ENCODE measurements at places on chromosomes 11 and 22. TPM values are rescaled to one million over a fixed set of nuclear protein-coding genes. Genes with fewer than 3 reads are reported as not detected.
A peak's percentile ranks its signal among the peaks of the same experiment; 100 is the strongest.

DNA sequence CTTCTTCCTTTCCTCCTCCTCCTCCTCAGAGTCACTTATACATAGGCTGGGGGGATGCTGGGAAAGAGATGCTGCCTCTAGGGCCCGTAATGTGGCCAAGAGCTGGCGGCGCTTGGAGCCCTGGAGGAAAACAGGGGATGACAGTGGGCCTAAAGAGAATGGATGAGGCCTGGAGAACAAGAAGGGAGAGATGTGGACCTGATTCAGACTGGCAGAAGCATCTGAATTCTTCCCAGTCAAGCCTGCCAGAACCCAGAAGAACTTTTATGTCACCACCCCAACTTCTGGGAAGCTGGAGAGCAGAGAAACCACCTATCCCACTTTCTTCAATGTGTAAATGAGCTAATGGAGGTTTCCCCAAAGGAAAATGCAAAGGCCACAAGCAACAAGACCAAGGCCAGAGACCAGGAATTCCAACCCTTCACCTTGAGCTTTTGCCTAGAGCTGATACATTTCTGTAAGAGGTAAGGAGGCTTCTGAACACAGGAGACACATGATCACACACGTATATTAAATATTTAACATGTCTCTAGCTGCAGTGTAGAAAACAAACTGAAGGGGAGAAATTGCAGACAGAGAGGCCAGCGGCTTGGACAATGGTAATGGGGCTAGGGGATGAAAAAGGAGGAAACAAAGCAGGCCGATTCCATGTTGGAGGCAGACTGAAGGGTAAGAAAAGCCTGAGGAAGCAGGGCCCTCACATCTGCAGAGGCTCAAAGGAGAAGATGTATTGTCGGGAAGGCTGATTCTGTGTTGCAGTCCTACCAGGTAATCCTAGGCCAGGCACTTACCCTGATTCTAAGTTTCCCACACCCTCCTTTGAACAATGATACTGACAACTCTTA is 1.1 kb downstream of the RRP8 start:
- no peak for DNase-seq

The APOBEC3B gene
- 2.2 TPM for total RNA-seq

DNA sequence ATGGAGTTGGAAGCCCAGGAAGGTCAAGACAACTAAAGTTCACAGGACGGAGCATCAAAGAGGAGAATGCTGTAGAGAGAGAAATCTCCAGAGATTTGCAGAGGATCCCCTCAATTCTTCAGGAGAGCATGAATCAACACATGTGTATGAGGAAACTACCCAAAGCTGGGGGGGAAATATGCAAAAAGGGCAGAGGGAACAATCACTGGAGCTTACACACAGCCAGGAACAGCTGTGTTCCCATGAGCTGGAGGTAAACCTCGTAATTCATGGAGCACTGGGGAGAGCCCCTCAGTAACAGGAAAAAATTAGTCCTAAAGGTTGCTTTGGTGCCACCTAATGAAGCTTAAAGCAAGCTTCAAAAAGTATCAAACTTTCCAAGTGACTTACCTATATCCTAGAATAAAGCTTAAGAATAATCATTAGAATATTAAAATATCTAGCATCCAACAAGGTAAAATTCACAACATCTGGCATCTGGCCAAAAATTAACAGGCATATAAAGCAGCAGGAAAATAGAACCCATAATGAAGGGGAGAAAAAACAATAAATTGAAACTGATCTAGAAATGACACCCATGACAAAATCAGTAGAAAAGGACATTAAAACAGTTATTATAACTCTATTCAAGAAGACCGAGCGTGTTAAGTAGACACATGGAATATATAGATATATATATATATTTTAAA is 134.2 kb downstream of the STK33 start:
- peak; percentile 5 for DNase-seq

GRCh38 chr11:104602643-104603042 is 295.6 kb downstream of the CASP12 start:
- no peak for DNase-seq

GRCh38 chr22:23192133-23192532 is 11.8 kb downstream of the BCR start:
- no peak for DNase-seq

The KDM4F gene
- not detected for total RNA-seq

DNA sequence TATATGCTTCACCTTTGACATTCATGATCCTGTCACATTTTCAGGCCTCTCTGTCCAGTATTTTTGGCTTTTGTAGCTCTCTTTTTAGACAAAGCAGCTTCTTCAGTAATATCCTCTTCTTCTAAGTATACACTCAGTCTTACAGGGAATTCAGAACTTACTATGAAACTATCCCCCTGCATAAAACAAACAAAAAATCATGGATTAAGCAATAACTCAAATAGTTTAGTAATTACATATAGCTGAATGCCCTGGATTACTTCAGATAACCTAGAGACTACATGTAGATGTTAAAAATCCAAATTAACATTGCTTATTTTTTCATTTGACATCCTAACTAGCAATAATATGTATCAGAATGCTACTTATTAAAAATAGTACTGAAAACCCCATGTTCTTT is 5.2 kb downstream of the TAF1D start:
- no peak for DNase-seq

DNA sequence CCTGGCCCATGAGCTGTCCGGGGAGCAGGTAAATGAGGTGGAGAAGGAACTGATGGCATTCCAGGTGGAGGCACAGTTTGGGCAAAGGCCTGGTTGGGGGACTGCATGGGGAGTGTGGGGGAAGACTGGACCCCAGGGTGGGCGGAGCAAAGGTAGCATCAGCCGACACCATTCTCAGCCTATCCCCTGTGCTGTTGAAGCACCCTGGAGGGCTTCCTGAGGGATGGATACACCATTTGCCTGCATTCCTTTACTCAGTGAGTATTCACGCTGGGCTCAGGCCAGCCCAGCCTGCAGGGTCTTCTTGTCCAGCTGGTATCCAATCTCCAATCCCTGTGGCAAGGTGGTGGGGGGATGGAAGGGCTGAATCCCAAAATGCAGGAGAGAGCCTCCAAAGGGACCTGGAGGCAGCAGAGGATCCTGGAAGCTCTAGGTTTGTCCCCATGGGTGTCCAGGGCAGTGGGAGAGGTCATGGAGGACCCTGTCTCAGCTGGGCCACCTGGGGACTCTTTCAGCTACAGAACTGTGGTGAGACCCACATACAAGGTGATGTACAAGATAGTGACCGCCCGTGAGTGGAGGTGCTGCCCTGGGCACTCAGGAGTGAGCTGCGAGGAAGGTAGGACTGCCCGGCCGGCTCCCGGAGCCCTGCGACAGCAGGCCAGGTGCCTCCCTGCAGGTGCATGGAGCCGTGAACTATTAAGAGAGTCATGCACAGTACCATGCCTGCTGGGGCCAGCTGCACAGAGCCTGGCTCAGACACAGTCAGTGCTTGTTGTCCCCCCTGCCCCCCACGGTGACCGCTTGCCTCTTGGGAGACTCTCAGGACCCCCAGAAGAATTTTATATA is 9.5 kb downstream of the EMID1 start:
- DNase-seq: no peak

- peak; percentile 94 for DNase-seq
These were observed 62.0 kb downstream of the PAK1 start for GRCh38 chr11:77411717-77412441.

The POTEH gene
- not detected for total RNA-seq

DNA sequence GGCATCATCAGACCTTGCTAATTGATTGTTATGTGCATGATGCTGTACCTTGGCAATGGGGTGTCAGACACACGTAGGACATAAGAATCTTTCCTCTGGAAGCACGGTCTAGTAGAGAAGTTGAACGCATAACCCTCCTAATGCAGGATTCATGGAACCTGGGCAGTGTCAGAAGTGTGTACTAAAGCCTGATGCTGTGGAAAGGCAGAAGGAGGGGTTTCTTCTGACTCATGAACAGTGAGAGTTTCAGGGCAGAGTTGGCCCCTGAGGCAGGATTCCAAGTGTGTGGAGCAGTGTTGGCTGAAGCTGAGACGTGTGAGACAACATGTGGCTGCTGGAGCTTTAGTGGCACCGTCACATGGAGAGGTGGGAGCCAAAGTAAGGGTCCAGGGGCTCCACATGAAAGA is 3.5 kb downstream of the PANX1 start:
- peak; percentile 60 for DNase-seq

The CCDC88B gene
- 6.4 TPM for total RNA-seq

The RAB38 gene
- total RNA-seq: 5.6 TPM

The GTSE1 gene
- total RNA-seq: 5.5 TPM

DNA sequence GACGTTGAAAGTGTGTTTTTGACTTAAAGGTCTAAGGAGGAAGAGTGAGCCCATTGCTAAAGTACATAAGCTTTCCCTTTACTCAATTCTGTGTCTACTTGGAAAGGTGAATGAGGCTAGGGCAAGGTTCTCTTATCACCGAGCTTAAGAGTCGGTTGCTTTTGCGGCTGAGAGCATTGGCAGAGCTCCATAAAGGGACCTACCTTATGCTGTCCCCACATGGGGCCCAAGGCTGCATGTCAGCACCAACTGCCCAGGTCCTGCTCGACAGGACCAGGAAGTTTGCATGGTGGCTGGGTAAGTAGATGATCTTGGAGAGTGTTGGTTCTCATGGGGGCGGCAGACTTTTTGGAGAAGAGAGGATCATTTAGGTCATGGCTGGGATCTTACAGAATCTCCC is 91.2 kb downstream of the ZBTB16 start:
- no peak for DNase-seq

The HBD gene
- total RNA-seq: not detected

- DNase-seq: no peak
These were observed 2245.0 kb upstream of the RAG2 start for GRCh38 chr11:38842991-38843390.

DNA sequence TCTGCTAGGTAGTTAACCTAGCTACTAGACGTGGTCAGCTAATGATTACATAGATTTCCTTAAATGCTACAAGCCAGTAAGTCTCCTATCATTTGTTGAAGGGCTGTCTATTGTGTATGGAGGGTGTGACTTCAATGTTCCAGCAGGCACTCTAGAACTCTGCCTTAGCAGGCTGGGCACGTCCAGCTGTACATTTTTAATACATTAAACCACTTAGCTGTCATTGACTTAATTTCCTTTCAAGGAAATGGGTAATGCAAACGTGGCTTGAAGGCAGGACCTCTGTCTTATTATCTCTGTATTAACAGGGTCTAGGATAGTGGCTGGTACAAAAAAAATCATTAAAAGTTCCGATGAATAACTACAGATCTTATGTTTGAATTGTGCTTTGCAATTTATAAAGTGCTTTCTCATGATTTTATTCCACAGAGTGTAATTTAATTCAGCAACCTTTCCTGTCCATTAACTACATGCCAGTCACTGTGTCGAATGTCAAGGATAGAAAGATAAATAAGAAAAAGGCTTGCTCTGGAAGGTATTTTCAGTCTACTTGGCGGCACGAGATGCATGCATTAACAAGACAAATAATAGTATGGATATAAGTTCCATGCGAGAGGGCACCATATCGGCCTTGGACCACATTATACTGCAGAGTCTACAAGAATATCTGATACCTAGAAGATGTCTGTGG is 60.3 kb downstream of the APOL3 start:
- DNase-seq: no peak

DNA sequence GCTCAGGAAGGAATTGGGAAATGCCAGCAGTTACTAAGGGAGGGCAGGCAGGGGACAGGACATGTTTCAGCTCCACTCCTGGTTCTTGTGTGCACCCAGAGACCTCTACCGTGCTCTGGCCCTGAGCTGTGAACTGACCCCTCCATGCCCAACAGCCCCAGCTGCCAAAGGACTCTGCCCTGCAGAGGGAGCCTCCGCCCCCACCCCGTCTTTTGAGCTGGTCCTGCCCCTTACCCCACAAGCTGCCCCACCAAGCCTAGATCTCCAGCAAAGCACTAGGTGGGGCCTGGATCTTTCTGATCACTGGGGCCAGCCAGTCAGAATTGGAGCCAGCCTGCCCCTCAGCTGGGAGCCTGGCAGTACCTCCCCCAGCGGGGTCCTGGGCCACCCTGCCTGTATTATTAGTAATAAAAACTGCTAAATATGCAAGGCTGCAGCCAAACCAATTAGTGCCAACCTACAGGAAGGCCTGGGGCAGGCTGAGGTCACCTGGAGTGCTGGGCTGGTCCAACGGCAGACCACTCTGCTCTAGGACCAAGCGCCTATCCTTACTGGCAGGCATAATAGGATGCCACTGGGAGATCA is 23.9 kb upstream of the DRICH1 start:
- no peak for DNase-seq

The ABCG4 gene
- 0.31 TPM for total RNA-seq

The PLAAT2 gene
- total RNA-seq: 3.7 TPM
